ENCODE measurements at places on chromosomes 2 and 18. TPM values are rescaled to one million over a fixed set of nuclear protein-coding genes. Genes with fewer than 3 reads are reported as not detected.
A peak's percentile ranks its signal among the peaks of the same experiment; 100 is the strongest.

GRCh38 chr2:133642791-133643191, 74.5 kb upstream of the NCKAP5 start:
- H3K4me3 ChIP-seq = no peak overlapping the region
- H3K27me3 ChIP-seq = no peaks in the 10 kb centered on the region
- H3K27ac ChIP-seq = no peak overlapping the region

DNA sequence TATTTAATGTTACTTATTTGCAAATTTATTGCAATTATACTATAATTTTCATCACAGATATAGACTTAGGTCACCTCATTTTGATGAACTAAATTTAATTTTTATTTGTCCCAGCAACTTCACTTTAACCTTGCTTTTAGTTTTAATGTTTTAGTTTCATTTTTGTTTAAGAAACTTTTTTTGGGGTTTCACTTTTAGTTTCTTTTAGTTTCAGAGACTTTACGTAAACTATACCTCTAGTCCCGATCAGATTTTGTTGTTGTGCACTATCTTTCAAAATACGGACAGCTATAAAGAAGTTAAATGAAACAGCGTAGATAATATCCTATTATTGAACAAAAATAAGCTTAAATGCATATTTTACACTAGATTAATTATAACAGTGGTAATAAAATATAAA, 460.5 kb downstream of the ERBB4 start:
- H3K27ac ChIP-seq = no peak overlapping the region
- no peak overlapping the region for H3K4me3 ChIP-seq
- no peaks in the 10 kb centered on the region for H3K4me1 ChIP-seq
- H3K27me3 ChIP-seq = no peaks in the 10 kb centered on the region

DNA sequence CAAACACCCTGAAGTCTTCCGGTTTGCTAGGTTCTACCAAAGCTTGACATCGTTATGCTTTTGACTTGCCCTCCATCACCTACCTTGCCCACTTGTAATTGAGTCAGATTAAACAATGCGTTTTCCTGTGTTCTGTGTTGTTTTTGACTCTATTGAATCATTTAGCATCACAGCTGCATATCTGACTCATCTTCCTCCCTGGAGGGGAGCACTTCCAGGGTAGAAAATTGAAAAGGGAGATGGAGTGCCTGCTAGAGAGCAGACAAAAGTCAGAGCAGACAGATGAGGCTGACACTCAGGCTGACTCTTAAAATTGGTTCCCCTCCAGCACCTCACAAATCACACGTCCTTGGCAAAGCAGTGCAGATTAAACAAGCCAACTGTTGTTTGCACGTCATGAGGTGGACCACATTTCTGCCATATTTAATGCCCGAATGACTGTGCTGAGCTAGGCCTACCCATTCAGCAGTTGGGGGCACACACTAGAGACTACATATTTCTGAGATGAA, 2.2 kb downstream of the MPP4 start:
- H3K27me3 ChIP-seq = no peaks in the 10 kb centered on the region
- H3K36me3 ChIP-seq = no peaks in the 10 kb centered on the region
- DNase-seq = no peak
- H3K4me3 ChIP-seq = no peak overlapping the region

DNA sequence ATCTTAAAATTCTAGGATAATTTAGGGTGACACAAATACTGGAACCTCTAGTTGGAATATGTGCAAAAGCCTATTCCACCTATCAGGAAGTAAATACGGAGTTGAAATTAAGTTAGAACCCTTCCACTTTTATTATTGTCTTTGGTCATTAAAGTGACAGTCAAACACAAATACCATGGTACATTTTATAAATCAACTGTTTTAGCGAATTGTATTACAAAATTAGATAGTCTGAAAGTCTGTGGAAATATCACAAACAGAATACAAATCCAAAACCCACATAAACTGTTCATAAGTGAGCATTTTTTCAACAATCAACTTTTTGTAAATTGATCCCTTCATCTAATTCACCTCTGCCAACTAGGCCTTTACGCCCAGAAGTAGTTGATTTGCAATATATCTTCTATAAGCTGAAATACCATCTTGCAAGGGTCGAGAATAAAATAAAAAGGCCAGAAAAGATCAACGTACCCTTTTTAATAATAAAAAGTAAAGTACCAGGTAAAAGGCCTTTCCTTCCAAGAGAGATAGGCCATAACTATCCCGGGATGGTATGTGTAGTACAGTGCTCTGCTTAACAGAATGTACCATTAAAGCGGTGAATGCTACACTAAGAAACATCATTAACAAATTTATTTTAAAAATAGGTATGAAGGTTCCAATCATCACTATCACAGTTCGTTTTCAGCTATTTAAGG, 1.3 kb downstream of the USP34 start:
- peaks cover 13% of the 10 kb centered on the region for H3K4me1 ChIP-seq
- H3K4me3 ChIP-seq = peak overlapping the region; percentile 57
- H3K36me3 ChIP-seq = no peaks in the 10 kb centered on the region
- no peaks in the 10 kb centered on the region for H3K27me3 ChIP-seq
- peak overlapping the region; percentile 97 for H3K27ac ChIP-seq

DNA sequence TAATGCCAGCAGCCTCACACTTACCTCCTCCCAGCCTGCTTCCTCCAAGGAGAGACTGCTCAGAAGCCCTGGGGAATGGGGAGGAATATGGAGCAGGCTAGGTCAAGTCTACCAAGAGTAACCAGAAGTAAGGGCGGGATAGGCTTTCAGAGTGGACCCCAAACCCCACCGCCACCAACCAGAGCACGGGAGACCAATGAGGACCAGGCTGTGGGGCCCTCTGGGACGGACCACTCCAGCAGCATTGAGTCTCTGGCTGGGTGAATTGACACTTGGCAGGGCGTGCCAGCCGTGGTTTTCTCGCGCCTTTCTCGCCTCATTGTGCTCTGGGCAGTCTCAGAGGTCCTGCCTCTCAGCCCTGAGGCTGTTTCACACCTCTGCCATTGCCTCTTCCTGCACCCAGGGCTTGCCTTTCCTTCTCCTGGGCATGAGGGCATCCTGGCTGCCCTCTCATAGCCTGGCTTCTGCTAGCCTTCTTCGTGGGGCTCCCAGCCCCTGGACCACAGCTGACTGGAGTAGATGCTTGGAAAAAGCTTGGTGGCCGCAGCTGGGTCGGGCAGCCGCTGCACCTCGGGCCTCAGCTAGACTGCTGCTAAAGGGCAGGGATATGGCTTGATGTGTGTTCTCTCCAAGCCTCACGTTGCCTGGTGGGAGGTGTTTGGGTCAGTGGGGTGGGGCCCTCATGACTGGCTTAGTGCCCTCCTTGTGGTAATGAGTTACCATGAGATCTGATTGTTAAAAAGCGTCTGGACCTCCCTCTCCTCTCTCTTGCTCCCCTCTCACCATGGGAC, 40.5 kb upstream of the HS6ST1 start:
- H3K27ac ChIP-seq = no peak overlapping the region
- H3K27me3 ChIP-seq = no peaks in the 10 kb centered on the region
- no peak overlapping the region for H3K4me3 ChIP-seq
- DNase-seq = no peak
- peaks cover 3% of the 10 kb centered on the region for H3K4me1 ChIP-seq
- H3K36me3 ChIP-seq = no peaks in the 10 kb centered on the region

The PARD6G gene
- total RNA-seq = 12.5 TPM

GRCh38 chr18:75607701-75608100, 180.2 kb upstream of the SMIM21 start:
- no peak for DNase-seq
- H3K27me3 ChIP-seq = no peaks in the 10 kb centered on the region
- H3K36me3 ChIP-seq = no peaks in the 10 kb centered on the region
- no peak overlapping the region for H3K27ac ChIP-seq
- H3K4me1 ChIP-seq = no peaks in the 10 kb centered on the region

DNA sequence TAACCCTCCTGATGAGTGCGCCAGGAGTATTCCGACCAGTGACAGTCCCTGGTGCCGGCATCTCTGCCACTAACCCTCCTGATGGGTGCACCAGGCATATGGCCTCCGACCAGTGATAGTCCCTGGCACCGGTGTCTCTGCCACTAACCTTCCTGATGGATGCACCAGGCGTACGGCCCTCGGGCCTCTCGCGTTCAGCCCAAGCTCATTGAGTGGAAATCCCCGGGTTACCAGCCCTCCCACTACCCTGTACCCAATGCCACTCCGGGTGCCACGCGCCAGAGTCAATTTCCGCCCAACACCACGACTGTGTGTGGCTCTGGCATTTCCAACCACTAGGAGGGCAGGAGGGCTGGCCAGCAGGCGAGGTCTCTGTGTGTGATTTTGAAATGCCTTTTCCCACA, 11.7 kb upstream of the GPC1 start:
- H3K4me3 ChIP-seq = no peak overlapping the region
- H3K36me3 ChIP-seq = no peaks in the 10 kb centered on the region
- H3K27ac ChIP-seq = no peak overlapping the region
- no peaks in the 10 kb centered on the region for H3K27me3 ChIP-seq
- no peaks in the 10 kb centered on the region for H3K4me1 ChIP-seq

DNA sequence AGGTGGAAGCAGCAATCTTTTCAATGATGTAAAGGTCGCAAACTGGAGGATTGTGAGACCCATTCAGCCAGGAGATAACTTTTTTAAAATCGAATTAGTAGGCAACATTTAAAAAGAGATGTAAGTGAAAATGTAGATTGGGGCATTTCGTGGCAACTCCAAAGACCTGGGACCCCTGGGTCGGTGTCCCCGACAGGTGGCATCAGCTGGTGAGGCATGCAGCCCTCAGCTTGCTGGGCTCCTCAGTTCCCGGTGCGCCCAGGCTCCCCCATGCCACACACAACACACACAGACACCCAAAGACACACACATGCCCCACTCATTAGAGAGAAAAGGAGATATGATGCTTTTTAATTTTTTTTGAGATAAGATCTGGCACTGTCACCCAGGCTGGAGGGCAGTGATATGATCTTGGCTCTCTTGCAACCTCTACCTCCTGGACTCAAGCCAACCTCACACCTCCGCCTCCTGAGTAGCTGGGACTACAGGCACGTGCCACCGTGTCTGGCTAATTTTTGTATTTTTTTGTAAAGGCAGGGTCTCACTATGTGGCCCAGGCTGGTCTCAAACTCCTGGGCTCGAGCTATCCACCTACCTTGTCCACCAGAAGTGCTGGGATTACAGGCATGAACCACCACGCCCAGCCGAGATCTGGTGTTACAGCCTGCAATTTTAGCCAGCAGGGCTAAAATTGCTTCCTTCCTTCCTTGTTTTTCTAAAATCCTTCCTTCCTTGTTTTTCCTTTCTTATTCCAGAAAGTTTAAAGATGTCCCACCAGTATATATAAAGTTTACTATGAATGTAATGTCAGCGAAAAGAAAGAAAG, 122.6 kb upstream of the EPAS1 start:
- H3K36me3 ChIP-seq = no peaks in the 10 kb centered on the region
- H3K27me3 ChIP-seq = no peaks in the 10 kb centered on the region
- peaks cover 2% of the 10 kb centered on the region for H3K4me1 ChIP-seq
- no peak overlapping the region for H3K27ac ChIP-seq
- H3K4me3 ChIP-seq = no peak overlapping the region
- no peak for DNase-seq

DNA sequence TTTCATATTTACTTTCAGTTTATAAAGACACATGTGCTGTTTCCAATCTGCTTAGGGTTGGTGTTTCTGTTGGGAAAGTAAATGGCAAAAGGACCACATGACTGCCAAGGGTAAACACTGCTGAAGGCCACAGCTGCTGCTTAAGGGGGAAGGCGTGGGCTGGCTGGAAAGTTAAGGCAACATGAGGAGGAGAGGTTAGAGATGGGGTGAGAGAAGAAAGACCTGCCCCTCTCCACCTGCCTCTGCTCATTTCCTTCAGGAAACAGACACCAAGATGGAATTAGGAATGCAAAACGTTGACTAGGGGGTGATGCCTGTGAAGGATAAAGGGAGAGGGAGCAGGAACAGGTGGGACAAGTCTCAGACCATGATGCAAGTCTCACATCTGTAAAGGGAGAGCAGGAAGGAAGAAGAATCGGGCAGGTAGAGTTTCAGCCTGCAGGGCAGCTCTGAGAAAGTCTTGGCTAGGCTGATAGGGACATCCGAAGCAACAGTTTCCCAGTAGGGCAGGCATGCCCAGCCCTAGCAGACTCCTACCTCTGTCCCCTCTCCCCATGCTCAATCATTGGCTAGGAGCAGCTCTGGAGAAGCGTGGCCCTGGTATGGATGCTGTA, 86.0 kb downstream of the CDC42EP3 start:
- no peak overlapping the region for H3K4me3 ChIP-seq
- peak; percentile 43 for DNase-seq
- no peaks in the 10 kb centered on the region for H3K27me3 ChIP-seq
- no peaks in the 10 kb centered on the region for H3K36me3 ChIP-seq

DNA sequence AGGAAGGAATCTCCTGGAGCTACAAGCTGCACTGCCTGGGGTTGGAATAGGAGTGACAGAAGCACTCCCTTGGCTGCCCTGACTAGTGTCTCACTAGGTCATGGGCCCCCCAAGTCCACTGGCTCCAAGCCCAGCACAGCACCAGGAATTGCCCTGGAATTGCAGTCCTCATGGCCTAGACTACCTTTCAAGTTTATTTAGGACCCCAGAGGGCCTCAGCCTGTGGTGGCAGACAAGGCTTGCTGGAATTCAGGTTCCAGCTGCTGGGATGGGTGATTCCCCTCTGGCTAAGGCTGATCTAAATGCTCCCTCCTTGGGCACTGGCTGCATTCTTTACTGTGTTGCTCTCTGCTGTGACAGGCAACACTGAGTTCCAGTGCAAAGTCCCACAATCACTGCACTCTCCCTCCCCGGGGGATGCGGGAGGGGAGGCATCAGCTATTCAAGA, 14.0 kb downstream of the STRADB start:
- H3K4me1 ChIP-seq = no peaks in the 10 kb centered on the region
- no peaks in the 10 kb centered on the region for H3K36me3 ChIP-seq
- no peaks in the 10 kb centered on the region for H3K27me3 ChIP-seq
- no peak for DNase-seq
- no peak overlapping the region for H3K27ac ChIP-seq

The OR6B2 gene
- total RNA-seq = not detected

The UGT1A9 gene
- total RNA-seq = not detected

- DNase-seq = no peak
- no peak overlapping the region for H3K4me3 ChIP-seq
- no peak overlapping the region for H3K27ac ChIP-seq
These were observed 350.5 kb downstream of the ARL6IP6 start for GRCh38 chr2:153068915-153069314.

GRCh38 chr2:157897106-157897971, 21.2 kb upstream of the ACVR1 start:
- H3K4me1 ChIP-seq = peaks cover 7% of the 10 kb centered on the region
- H3K4me3 ChIP-seq = no peak overlapping the region
- no peak overlapping the region for H3K27ac ChIP-seq
- no peak for DNase-seq
- H3K27me3 ChIP-seq = no peaks in the 10 kb centered on the region
- no peaks in the 10 kb centered on the region for H3K36me3 ChIP-seq

- H3K36me3 ChIP-seq = no peaks in the 10 kb centered on the region
- H3K27ac ChIP-seq = no peak overlapping the region
- no peak overlapping the region for H3K4me3 ChIP-seq
- H3K4me1 ChIP-seq = no peaks in the 10 kb centered on the region
- no peaks in the 10 kb centered on the region for H3K27me3 ChIP-seq
- DNase-seq = no peak
These were observed 125.8 kb downstream of the MEIS1 start for GRCh38 chr2:66560683-66561082.

- H3K36me3 ChIP-seq = no peaks in the 10 kb centered on the region
- peaks cover 12% of the 10 kb centered on the region for H3K4me1 ChIP-seq
- no peak overlapping the region for H3K27ac ChIP-seq
- DNase-seq = peak; percentile 54
These were observed 20.0 kb upstream of the PTPN2 start for GRCh38 chr18:12904012-12904516.
